ENCODE measurements at places on chromosomes 12 and 14.

DNA sequence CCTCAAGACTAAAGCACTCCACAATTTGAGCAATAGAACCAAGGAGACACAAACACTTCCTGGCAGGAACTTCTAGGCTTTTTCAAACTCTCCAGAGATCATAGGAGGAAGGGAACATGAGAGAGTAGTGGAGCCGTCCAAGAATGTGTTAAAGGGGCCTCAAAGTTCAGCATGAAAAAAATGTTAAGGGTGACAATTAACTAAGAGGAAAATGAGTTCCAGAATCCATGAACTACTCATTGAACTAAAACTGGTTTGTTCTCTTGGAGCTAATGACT is 122.0 kb downstream of the WIF1 start:
- no peak for DNase-seq

DNA sequence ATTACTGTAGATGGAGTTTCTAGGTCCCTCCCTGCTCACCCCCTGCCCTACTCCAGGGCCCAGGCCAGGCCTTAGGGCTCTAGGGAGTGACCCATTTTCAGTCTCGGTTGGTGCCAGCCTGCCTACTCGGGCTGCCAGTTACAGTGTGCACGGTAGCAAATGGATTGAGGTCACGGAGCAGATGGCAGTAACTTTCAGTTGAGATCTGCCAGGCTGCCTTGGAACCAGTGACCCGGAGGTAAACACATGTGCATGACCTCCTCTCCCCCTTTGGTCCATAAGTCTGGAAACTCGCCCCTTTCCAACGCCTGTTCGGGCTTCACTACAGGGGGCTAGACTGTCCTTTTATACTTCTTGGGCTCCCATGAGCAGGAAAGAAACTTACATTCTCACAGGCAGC is 139.7 kb upstream of the TBX3 start:
- no peak for DNase-seq

DNA sequence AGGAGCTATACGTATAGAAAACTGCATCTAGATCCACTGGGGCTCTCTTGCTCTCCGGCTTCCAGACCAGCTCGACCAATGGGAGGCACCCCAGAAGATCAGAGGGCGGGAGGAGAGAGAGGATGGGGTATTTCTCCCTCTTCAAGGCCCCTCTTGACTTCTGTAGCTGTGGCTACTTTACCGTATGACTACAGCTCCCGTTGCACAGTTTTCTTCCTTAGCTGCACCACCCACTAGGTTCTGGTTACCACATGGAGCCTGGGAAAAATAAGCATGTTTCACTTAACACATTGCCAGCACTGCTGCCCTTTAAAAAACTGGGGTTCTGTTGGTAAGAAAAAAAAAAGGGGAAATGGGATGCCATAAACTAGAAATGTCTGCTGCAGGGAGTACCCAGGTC is 214.4 kb downstream of the TBX5 start:
- DNase-seq = no peak

DNA sequence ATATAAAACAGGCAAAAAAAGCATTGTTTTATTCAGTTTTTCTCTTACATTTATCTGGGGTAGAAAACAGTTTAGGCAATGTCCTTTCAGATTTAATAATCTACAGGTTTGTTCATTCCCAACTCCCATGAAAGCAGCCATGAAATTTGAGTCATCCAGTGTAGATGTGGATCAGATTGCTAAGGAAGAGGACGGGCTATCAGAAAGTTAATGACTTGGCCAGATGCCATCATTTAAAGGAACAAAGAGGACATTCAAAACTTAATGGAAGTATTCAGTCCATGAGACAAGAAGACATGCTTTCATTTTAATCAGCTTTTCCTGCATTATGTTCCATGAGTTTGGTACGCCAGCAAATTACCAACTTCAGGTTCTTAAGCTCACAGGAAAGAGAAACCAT is 31.1 kb upstream of the POC1B start:
- no peak for DNase-seq

DNA sequence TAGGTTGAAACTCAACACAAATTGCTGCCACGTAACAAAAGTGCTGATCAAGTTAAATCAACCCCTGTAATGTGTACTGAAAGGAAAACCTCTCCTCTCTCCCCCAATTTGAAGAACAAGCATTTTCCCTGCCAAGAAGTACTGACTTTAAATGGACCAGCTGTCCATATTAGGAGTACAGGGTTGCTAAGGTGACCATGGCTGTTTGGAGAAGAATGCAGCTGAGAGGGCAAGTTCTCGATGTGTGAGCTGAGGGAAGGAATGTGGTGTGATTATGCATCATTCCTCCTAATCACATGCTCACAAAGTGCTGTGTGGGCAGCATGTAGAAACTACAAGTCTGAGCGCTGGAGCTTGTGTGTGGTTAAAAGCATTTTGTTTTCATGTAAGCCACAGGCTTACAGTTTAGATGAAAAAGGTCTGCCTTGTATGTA is 50.9 kb upstream of the CCT2 start:
- DNase-seq = peak; percentile 99

- DNase-seq = no peak
These were observed 12.4 kb upstream of the SLC6A12 start for GRCh38 chr12:226401-226800.

- DNase-seq = no peak
These were observed 28.2 kb downstream of the FOXN3 start for GRCh38 chr14:89388853-89389252.

- DNase-seq = no peak
These were observed 2.8 kb downstream of the DHH start for GRCh38 chr12:49091836-49092085.

- DNase-seq = no peak
These were observed 1014.1 kb downstream of the TMTC2 start for GRCh38 chr12:83700838-83701237.

GRCh38 chr14:105413544-105413886 is 6.1 kb upstream of the MTA1 start:
- DNase-seq = no peak

DNA sequence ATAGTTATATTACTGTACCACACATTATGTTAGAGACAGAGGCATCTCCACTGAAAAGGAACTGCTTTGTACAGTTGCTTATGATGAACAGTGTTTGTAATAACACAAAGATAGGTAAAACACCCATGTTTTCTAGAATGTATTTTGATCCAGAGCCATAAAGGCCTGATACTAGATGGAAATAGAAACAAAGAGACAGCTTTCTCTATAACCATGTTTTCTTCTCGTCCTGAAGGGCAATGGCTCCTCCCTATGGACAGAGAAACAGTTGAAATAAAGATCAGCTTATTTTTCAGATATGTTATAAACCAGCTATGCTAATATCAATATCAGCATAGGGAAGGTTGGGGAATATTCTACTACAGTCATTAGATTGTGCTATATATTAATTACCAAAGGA is 109.2 kb downstream of the ATXN7L3B start:
- DNase-seq = no peak
